ENCODE measurements at places on chromosomes 1 and 21.
A peak's percentile ranks its signal among the peaks of the same experiment; 100 is the strongest.

GRCh38 chr1:47753808-47754207 lies 243.4 kb downstream of the TRABD2B start:
- no peak for DNase-seq

- no peak for DNase-seq
These were observed 114.5 kb upstream of the C1orf21 start for GRCh38 chr1:184272175-184272866.

GRCh38 chr1:183879494-183879893 lies 74.6 kb downstream of the RGL1 start:
- no peak for DNase-seq

DNA sequence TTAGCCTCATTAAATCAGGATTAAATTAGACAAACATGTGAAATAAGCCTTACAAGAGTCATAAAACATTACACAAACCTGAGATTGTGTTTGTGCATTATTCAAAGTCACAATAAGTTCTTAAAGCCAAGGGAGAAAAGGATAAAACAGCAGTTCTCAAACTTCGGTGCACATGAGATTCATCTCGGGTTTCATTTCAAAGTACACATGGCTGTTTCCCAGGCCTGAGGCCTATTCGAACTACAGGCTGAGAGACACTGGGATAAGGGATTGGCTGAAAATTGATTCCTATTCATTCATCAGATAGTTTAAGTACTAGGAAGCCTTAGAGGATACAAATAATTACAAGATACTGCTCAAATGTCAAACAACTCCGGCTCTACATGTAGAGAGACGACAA lies 35.9 kb upstream of the PROX1 start:
- no peak for DNase-seq

- no peak for DNase-seq
These were observed 7.9 kb downstream of the KLHDC8A start for GRCh38 chr1:205348554-205349487.

GRCh38 chr1:42777852-42778251 lies 6.9 kb upstream of the TMEM269 start:
- no peak for DNase-seq

- no peak for DNase-seq
These were observed 19.8 kb downstream of the CEP104 start for GRCh38 chr1:3837200-3837599.

DNA sequence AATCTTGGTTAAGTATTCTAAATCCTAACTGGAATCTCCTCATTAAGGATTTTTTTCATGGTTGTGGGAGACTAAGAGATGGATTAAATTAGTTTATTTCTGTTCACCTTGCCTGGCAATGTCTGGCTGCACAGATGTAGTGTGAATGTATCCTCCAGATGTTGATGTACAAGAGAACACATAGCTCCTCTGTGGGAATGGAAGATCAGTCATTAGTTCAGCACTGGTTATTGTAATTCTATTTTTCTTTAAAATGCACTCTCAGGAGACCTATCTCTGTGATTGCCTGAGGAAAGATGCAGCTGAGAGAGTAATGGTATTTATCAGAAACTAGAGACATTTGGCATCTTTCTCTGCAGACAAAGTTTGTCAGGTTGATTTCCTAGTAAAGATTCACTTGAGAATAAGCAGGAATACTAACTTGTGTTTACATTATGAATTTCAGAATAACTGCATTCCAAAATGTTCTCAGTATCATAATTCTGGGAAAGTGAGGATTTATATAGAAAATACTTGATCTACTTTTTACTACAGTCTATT lies 178.6 kb downstream of the GIPC2 start:
- DNase-seq = no peak

GRCh38 chr21:42089093-42089631 lies 18.0 kb downstream of the UMODL1 start:
- no peak for DNase-seq

DNA sequence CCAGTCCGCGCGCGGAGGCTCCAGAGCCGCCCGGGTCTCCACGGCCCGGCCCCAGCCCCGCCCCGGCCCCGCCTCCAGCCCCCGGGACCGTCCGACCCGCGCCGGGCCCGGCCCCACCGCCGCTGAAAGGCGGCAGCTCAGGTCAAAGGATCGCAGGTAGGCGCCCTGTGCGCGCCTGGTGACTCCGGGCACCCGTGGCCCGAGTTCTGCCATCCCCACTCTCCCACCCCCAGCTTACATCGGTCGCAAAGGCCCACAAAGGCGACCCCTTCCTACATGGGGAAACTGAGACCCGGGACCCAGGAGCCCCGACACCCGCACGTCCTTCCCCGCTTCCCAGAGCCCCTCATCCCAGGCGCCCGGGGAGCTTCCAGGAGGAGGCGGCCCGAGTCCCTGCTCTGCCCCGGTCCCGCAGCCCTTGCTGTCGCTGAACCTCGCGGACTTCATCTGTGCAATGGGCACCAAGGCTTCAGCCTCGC lies at the start of gene TMEM200B:
Gene TMEM200B (minus strand): TSS at position 17 of the 479 bp plus-strand sequence. CDS start 2,075 bp downstream, outside the sequence.
- peak; percentile 20 for DNase-seq

DNA sequence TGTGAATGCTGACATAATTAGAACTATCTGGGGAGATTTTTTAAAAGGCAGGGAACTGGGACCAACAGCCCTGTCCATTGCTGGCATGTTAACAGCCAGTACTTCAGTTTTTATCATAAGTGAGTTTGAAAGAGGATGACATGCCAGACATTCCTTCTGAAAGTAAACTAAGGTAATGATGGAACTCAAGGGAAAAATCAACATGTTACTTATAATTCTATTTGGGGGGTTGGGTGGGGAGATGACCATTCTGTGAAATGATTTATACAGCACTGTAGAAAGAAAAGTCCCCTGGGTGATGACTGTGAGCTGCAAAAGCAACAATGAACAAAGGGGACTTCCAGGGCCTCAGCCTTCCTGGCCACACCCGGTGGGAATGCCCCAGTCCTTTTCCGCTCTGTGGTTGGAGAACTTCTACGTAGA lies 5.4 kb upstream of the LAMC2 start:
- no peak for DNase-seq

GRCh38 chr1:89672489-89673183 lies 39.7 kb downstream of the LRRC8C start:
- DNase-seq = no peak

GRCh38 chr1:207619871-207620542 lies 24.9 kb upstream of the CR1L start:
- DNase-seq = no peak

- DNase-seq = no peak
These were observed 24.8 kb downstream of the RNF19B start for GRCh38 chr1:32939655-32940371.

GRCh38 chr21:27691516-27691915 lies 724.6 kb upstream of the ADAMTS5 start:
- no peak for DNase-seq

- no peak for DNase-seq
These were observed 360.7 kb downstream of the PTBP2 start for GRCh38 chr1:97082160-97082848.

DNA sequence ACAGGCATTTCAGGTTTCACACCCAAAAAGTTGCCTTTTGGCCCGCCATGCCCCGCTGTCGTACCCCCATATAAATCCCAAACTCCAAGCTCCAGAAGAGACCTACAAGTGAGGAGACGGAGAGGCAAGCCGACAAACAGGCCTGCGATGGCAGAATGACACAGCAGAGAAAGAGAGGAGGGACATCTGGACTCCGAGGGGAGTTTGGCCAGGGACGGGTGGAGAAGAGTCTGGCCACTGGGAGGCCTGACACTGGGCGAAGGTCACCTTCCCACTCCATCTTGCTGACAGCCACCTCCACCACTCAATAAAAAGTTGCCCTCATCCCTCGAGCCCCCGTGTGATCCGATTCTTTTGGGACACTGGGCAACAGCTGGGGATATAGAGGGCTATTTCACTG lies 1.9 kb upstream of the CFH start:
- no peak for DNase-seq

DNA sequence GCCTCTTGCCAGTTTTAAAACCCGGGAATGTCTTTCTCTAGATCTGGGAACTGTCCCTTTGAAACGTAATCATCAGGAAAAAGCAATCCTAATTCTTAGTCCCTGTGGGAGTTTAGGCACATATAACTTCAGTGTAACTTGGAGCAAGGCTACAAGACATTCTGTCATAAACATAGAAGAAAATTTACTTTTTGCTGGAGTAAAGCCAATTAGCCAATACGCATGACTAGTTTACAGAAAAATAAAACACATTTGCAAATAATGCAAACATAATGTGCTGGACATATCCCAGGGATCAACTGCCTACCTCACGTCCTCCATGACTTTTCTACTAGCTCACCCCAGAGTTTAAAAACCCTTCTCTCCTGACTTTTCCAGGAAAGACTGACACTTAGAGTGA lies 970.6 kb downstream of the MRPL39 start:
- DNase-seq = no peak

GRCh38 chr1:84402060-84402459 lies 3.8 kb downstream of the DNASE2B start:
- no peak for DNase-seq
